ENCODE measurements at places on chromosomes 2 and 18. TPM values are rescaled to one million over a fixed set of nuclear protein-coding genes. Genes with fewer than 3 reads are reported as not detected.

The DHRS9 gene
- total RNA-seq: 8.5 TPM

The METTL4 gene
- total RNA-seq: 8.7 TPM

The IL1F10 gene
- not detected for total RNA-seq

The HTR2B gene
- 0.94 TPM for total RNA-seq

The MDH1B gene
- 2.5 TPM for total RNA-seq
